ENCODE measurements at places on chromosomes 7 and 10. TPM values are rescaled to one million over a fixed set of nuclear protein-coding genes. Genes with fewer than 3 reads are reported as not detected.

- no peak for DNase-seq
Observed at GRCh38 chr10:109379186-109379585, 544.1 kb downstream of the XPNPEP1 start.

DNA sequence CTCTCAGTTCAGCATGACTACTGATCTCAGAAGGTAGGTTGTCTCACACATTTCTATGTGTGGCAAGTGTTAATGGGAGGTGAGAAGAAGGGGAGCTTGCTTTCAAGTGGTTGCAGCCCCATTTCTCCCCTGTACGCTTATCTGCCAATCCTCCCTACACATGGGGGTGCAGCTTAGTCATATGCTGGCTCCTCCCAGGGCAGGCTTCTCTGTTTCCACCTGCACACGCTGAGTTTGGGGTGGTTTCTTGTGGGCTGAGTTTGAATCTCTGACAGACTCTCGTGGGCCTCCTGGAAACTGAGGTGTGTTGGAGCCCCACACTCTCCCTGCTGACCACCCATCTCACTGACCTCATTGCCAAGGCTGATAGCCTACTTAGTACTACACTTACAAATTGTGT lies 435.8 kb upstream of the MTPN start:
- no peak for DNase-seq

DNA sequence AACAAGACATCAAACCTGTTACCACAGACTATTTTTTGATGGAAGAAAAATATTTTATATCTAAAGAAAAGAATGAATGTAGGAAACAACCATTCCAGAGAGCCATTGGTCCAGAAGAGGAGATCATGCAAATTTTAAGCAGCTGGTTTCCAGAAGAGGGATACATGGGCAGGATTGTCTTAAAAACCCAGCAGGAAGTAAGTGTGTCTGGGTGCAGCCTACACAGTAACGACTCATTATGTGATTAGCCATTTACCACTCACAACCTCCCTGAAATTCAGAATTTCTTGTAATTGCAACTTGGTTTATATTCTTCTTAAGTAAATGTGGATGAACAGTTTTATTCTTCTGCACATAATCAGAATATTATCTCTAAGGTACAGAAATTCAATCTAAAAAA lies 46.2 kb downstream of the NOC3L start:
- no peak for DNase-seq

- no peak for DNase-seq
Observed at GRCh38 chr7:54354436-54354835, 187.7 kb upstream of the VSTM2A start.

- no peak for DNase-seq
Observed at GRCh38 chr7:142425281-142425680, 167.4 kb upstream of the PRSS58 start.

- no peak for DNase-seq
Observed at GRCh38 chr7:90825779-90826178, 229.7 kb downstream of the CDK14 start.

GRCh38 chr7:47411281-47411869 lies 170.5 kb downstream of the TNS3 start:
- DNase-seq, result no peak

GRCh38 chr7:140390466-140391190 lies 7.7 kb downstream of the SLC37A3 start:
- DNase-seq, result no peak

DNA sequence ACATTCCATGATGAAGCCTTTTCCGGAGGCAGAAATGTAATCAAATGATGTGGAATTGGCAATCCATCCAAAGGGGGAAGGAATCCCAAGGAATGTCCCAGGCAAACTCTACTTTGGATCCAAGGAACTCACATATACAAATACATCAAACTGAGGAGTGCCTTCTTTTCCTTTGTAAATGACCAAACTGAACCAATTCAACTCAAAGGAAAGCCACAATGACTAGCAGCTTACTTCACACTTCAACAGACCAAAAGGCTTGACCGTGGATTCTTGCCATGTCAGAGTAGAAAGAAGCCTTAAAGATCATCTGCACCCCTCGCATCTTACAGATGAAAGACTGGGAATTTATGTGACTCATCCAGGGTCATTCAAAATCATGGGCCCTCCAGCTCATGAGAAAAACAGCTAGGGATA lies 79.7 kb upstream of the MACROH2A2 start:
- DNase-seq, result no peak

DNA sequence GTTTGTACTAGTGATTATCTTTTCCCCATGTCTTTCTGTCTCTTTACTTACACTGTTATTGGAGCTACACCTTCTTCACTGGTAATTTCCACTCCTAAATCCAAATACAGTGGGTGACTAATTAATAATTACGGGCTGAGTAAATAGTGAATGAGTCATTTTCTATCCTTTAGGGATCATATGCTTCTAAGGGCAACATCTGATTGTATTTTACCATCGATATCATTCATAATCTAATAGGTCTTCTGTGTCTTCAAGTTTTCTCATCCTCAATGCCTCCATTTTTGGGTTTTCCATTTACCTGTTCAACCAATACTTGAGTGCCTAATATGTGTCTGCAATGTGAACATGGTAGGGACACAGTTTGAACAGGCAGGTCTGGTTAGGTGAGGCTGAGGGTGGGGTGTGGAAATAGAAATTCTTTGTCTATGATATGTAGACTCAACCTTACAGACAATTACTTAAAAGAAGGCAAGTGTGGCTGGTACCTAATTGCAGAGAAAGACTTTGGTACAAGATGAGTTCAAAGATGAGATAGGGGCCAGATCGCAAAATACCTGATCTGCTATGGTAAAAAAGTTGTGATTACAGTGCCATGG lies 5.9 kb upstream of the DHX32 start:
- no peak for DNase-seq

DNA sequence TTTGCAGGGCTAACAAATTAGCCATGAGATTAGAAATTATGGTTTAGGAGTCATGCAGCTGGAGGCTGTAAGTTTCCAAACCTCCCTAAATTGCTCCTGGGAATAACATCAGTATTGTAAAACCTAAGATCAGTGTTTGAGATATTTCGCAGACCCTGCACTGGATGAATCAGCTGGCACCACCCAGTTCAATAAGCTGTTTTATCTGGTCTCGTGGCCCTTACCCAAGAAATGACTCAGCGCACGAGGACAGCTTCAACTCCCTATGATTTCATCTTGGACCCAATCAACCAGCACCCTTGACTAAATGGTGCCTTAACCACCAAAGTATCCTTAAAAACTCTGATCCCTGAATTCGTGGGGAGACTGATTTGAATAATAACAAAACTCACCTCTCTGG lies 482.0 kb upstream of the PCDH15 start:
- no peak for DNase-seq

GRCh38 chr7:88150033-88150432 lies 69.8 kb downstream of the SRI start:
- no peak for DNase-seq

- DNase-seq, result no peak
Observed at GRCh38 chr10:71719464-71720201, at the start of gene C10orf105. Gene C10orf105 (minus strand): TSS chr10:71719778. CDS start chr10:71716337, 3,441 bp downstream.

DNA sequence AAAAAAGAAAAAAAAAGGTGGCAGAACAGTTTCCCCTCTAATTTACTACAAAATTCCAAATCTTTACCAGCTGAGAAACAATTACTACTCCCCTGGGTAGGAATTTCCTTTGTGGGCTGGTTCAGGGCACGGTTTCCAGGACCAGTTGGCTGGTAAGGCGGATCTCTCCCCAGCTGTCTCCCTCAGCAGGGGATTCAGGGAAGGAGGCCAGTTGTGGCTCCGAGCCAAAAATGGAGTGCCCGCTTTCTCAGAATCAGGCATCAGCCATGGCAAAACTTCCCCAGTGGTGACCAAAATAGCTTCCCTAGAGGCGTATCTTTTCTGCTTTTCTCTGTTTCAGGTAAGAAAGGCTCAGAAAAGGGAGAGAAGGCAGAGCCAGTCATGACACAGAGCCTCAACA lies 91.2 kb downstream of the ZNF22 start:
- no peak for DNase-seq

GRCh38 chr10:18968159-18968558 lies 80.4 kb upstream of the MALRD1 start:
- DNase-seq, result no peak

- DNase-seq, result no peak
Observed at GRCh38 chr7:26291251-26291650, 411 bp upstream of the SNX10 start.

GRCh38 chr7:2934211-2934731 lies 90.2 kb upstream of the GNA12 start:
- no peak for DNase-seq

DNA sequence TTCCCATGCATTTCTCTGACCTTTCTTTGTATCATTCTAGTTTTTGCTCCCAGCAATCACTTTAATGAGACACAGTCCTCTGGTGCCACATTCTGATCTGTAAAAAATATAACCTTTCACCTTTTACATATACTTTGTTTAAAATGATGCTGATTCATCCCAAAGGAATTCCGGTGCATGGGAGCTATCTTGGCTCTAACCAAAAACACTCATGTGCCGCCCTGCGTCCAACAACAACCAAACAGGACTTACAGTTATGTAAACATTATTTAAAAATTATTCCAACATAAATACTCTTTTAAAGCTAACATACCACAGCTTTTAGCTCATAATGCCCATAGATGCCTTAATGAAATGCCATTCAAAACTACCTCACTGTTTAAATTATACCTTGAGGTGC lies 7.7 kb upstream of the OPALIN start:
- DNase-seq, result no peak

GRCh38 chr10:99375426-99375825 lies 46.3 kb downstream of the CNNM1 start:
- DNase-seq, result no peak

GRCh38 chr10:44862006-44862751 lies 49.0 kb upstream of the TMEM72 start:
- DNase-seq, result no peak

CYP17A1 gene
- 0.54 TPM for total RNA-seq

TFPI2 gene
- total RNA-seq, result 73.5 TPM

HOXA10 gene
- total RNA-seq, result 13.1 TPM

FAM180A gene
- total RNA-seq, result not detected

SLIT1 gene
- 0.40 TPM for total RNA-seq

BMPER gene
- 1.7 TPM for total RNA-seq

VPS50 gene
- 22.3 TPM for total RNA-seq

BTBD16 gene
- not detected for total RNA-seq

OR2A1 gene
- total RNA-seq, result 0.27 TPM

EMX2 gene
- 2.8 TPM for total RNA-seq

RNF32 gene
- total RNA-seq, result 1.5 TPM

LRRD1 gene
- total RNA-seq, result 0.50 TPM

PSD gene
- 12.4 TPM for total RNA-seq

Measured in mesothelial cell of epicardium (in vitro differentiated cells).